ENCODE measurements at places on chromosomes 7 and 10. TPM values are rescaled to one million over a fixed set of nuclear protein-coding genes. Genes with fewer than 3 reads are reported as not detected.

- no peak for DNase-seq
Observed at GRCh38 chr7:159147246-159147645, 2.6 kb upstream of the VIPR2 start.

The CPA2 gene
- polyA plus RNA-seq, result not detected

DNA sequence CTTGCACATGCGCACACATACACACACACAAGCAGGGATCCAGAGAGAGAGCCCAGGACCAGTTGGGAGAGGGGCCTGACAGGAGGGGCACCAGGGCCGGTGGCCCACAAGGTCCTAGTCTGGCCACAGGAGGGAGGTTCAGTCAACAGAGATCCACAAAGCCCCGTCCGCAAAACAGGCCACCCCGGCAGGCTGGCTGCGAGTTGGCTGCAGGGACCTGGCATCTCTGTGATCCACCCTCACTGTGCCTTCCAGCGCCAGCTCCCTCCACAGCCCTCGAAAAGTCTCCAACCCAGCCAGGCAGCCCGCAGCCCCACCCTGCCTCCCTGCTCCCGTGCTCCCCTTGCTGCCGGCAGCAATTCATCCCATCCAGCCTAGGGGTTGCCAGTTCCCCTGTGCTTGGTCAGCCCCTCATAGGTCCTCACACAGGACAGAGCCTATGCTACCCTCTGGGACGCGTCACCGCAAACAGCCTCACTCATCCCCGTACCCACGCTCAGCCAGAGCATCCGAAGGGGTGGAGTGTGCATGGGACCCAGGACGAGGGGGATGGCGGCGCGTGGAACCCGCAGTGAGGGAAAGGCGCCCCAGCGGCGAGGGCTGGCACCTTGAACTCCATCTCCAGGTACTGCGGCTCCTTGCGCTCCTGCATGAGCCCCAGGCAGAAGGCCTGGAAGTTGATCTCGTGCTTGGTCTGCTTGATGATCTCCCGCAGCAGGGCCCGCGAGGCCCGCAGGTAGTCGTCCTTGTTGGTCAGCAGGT, 7.5 kb downstream of the INTS1 start:
- no peak for DNase-seq

DNA sequence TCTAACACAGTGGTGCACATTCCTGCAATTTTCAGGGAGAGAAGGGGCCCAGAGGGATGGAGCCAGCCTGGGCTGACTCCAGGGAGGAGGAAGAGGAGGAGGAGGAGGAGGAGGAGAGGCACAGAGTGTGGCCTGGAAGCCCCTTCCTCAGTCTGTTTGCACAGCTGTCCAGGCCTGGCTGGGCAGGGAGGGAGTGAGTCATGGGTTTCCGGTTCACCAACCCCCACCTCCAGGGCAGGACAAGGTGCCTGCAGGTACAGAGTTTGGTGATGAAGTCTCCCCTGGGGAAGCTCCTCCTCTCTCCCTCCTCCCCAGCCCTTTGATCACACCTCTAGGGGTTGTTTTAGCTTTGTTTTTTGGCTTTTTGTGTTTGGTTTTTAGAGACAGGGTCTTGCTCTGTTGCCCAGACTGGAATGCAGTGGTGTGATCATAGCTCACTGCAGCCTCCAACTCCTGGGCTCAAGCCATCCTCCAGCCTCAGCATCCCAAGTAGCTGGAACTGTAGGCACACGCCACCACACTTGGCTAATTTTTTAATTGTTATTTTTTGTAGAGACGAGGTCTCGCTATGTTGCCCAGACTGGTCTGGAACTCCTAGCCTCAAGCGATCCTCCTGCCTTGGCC, 77.5 kb upstream of the CUX1 start:
- DNase-seq, result no peak

The GPRIN2 gene
- polyA plus RNA-seq, result not detected

GRCh38 chr10:78556705-78557432, 511.9 kb upstream of the ZMIZ1 start:
- no peak for DNase-seq

DNA sequence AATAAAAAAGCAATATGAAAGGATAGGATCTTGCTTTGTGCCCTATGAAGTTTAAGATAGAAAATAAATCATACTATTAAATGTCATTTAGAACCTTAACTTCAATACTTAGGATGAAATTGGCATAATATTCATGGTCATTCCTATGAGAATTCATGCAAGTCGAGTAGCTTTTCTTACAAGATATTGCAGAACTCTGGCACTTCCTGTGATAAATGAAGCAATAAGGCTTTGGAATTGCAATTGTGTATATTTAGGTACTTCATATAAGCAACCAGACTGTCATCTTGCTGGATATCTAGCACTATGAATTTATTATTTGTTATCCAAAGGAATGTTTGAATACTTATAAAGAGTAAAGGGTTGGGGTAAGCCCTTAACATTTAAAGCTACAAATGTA, 116.5 kb downstream of the ZNF438 start:
- DNase-seq, result no peak

GRCh38 chr10:131882590-131883451, 18.0 kb upstream of the PPP2R2D start:
- DNase-seq, result no peak

DNA sequence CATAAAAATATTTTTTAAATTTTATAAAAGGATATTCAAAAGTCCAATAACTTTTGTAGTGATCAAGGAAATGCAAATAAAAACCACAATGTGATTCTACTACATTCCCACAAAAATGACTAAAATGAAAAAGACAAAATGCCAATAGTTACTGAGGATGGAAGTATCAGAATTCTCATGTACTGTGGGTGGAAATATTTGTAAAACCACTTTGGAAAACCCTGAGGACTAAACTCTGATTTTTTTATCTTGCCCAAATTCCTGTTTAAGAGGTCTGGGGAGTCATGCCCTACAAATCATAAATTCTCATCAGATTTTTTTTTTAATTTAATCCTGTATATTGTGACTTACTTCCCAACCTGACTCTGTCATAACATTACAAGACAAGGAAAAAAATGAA, 9.8 kb upstream of the SEMA3D start:
- no peak for DNase-seq

GRCh38 chr10:88401671-88402347, 181.3 kb downstream of the RNLS start:
- no peak for DNase-seq

DNA sequence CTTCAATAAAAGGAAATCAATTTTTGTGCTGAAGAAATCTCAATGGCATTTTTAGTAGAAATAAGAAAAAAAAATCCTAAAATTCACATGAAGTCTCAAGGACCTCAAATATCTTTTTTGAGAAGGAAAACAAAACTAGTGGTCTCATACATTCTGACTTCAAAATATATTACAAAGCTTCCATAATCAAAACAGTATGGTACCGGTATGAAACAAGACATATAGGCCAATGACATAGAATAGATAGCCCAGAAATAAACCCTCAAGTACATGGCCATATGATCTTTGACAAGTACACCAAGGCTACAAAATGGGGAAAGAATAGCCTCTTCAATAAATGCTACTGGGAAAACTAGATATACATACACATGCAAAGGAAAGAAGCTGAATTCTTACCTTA, 131.8 kb upstream of the GPR22 start:
- no peak for DNase-seq

The EGR2 gene
- polyA plus RNA-seq, result 1.7 TPM

The CLDN4 gene
- polyA plus RNA-seq, result not detected

The ZNF394 gene
- polyA plus RNA-seq, result 54.0 TPM

The GCK gene
- polyA plus RNA-seq, result 4.5 TPM

GRCh38 chr10:36026656-36027390, 384.7 kb upstream of the FZD8 start:
- DNase-seq, result no peak

DNA sequence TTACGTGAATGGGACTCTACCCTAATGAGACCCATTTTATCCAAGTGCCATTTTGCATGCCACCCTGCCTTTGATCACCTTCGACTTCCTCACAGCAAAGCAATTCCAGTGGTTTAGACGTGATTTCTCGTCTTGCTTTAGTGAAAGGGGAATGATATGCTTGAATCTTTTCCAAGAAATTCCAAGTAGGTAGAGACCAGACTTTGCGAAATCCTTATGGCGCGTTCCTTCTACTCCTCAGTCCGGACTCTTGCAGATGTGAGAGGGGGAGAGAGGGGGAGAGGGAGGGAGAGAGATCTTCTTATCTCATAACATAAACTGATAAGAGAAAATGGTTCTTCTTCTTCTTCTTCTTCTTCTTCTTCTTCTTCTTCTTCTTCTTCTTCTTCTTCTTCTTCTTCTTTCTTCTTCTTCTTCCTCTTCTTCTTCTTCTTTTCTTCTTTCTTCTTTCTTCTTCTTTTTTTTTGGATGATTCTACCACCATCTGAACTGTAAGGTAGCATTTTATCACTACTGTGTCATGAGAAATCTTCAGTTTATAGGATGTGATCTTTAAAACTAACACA, 883 bp downstream of the SPAG6 start:
- DNase-seq, result no peak

GRCh38 chr7:20793248-20793647, 6.6 kb upstream of the SP8 start:
- no peak for DNase-seq

The SMKR1 gene
- not detected for polyA plus RNA-seq

DNA sequence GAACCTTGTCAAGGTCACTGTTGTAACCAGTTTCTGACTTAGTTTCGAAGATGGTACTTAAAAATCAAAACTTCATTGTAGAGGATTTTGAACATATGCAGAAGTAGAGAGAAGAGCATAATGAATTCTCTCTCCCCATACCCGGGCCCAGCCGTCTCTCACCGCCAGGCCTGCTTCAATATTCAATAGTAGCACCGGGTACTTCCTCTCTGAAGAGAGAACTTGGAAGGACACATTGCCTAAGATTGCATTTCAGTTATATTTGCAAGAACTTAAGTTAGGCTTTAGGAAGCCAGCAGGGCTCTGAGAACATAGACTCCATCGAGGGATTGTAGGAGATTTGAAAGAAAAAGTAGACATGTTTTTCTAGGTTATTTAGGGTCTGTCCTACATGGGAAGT, 19.1 kb downstream of the LMTK2 start:
- no peak for DNase-seq
